ENCODE measurements at places on chromosomes 3 and 15.

DNA sequence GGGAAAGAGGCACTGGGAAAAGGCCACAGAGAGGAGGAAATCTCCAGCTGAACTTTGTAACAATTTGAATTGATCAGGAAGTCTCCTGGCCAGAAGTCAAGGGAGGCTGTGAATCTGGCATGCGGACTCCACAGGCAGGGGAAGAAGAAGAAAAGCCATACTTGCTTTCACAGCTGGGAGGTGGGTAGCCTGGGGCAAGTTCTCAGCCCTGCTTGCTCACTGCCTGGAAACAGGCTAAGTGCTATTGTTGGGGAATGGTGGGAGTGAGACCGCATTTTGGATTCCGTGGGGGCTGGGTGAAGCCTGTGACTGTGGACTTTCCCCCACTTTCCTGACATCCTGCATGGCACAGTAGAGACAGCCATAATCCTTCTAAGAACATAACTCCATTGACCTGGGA, 168.8 kb upstream of the CD96 start:
- DNase-seq, result no peak

- DNase-seq, result no peak
These were observed 128.6 kb downstream of the POLR2M start for GRCh38 chr15:57835119-57835518.

DNA sequence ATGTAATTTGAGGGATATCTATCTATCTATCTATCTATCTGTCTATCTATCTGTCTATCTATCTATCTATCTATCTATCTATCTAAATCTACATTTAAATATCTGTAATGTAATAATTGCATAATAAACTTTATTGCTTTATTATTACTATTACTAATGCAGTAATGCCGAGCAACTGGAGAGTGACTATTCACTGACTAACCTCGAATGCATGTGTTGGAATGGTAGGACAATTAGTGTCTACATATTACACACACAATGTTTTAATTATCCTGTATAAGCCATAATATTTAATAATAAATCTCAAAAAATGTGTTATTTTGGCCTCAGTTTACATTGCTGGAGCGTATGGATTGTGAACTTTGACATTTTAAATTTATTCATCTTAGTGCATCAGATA, 25.2 kb upstream of the CNTN3 start:
- DNase-seq, result no peak

DNA sequence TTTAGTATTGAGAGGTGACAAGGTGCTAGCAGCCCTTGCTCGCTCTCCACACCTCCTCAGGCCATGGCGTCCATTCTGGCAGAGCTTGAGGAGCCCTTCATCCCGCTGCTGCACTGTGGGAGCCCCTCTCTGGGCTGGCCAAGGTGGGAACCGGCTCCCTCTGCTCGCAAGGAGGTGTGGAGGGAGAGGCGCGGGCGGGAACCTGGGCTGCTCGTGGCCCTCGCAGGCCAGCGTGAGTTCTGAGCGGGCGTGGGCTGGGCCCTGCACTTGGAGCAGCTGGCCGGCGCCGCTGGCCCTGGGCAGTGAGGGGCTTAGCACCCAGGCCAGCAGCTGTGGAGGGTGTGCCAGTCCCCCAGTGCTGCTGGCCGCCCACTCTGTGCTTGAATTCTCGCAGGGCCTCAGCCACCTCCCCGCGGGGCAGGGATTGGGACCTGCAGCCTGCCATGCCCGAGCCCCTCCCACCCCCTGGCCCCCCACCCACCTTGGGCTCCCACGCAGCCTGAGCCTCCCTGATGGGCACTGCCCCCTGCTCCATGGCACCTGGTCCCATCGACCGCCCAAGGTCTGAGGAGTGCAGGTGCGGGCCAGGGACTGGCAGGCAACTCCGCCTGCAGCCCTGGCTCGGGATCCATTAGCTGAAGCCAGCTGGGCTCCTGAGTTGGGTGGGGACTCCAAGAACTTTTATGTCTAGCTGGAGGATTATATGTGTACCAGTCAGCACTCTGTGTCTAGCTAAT, 785.2 kb downstream of the DIPK2A start:
- no peak for DNase-seq

DNA sequence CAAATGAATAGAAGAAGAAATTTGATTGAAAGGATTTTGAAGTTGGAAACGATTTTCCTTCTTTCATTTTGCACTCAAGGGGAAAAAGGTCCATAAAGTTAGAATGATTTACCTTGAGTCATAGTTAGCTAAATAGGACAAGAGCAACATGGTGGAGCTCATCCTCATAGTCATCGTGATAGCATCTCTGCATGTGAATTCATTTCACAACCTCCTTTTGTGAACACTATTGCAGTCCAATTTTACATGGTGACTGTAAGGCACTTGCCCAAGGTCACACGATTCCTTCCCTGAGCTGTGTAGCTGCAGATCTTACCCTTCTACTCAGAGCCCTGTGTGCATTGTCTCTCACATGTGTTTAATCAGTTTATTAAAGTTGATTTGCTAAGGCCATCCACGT, 359.8 kb upstream of the C2CD4B start:
- DNase-seq, result no peak

GRCh38 chr15:39756806-39757522, 25.7 kb downstream of the FSIP1 start:
- no peak for DNase-seq

DNA sequence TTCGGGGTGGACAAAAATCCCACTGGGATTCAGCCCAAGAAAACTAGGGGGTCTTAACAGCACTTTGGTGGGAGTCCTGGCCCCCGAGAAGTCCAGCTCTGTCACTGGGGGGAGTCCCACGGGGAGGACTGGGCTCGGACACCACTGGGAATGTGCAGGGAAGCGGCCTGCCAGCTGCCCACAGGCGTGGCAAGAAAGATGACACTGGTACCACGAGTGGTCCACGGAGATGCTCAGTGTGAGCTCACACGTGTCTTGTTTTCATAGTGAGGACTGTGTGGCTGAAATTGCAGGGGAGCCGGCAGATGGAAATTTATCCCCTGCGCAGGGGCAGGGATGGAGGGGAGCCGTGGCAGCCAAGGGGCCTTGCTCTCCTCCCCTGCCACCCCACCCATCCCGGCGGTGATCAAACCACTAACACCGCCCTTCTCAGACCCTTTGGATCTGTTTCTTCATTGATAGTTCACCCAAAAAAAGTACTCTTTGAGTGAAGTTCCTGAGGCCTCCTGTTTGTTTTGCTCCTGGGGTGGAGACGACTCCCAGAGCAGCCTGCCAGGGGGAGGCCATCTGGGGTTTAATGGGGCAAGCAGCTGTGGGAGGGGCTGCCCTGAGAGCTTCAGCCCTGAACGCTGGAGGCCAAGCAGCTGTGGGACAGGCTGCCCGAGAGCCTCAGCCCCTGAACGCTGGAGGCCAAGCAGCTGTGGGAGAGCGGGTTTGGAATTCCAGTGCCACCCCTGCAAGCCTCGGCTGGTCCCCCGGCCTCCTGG, 130.9 kb downstream of the LRRK1 start:
- DNase-seq, result no peak

DNA sequence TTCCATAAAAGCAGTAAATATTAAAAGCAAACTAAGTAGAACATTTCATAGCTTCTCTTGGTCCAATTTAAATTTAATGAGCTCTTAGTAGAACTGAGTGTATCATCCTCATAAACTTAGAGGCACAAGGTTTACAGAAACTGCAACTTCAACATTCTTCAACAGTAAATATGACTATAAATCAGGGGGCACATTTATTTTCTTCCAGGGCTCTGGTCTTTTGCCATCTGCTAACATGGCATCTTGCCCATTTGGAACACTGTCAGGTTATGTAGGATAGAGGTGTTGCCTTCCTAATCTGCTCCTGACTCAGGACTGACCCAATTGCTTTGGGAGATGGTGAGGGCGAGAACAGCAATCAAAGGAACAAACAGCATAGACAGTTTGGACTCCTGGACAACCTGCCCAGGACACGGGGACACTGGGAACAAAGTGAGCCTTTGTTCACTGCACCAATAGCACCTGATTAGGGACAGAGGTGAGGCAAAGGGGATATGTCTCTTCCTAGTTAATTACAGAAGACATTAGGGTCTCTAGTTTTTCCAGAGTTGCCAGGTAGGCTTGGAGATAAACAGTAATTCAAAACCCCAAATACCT, 610.2 kb upstream of the ROBO2 start:
- DNase-seq, result no peak

DNA sequence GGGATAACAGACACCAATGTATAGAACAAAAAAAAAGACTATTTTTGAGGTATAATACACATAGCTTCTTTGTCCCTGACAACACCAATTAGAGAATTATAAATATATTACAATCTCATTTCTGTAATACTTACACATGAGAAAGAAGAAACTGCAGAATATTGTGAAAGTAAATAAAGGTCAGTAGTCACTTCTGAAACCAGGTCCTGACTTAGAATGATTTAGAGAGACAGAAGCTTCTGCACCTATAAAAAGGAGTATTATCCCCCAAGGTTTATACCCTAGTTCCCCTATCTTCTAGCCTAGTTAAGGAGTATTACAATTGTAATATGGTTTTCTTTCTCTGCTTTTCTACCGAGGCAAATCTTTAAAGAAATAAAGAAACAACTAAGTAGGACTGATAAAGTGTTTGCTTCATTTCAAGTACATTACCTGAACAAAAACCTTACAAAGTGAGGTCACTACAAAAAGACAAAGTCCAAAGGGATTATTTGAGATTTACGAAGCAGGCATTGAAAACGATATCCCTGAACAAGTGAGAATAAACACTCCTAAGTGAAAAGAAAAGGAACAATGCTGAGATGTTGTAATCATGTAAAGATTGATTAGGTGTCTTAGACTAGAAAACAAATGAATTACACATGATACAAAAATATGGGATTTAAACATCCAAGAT, 103.0 kb downstream of the GBE1 start:
- DNase-seq, result no peak

DNA sequence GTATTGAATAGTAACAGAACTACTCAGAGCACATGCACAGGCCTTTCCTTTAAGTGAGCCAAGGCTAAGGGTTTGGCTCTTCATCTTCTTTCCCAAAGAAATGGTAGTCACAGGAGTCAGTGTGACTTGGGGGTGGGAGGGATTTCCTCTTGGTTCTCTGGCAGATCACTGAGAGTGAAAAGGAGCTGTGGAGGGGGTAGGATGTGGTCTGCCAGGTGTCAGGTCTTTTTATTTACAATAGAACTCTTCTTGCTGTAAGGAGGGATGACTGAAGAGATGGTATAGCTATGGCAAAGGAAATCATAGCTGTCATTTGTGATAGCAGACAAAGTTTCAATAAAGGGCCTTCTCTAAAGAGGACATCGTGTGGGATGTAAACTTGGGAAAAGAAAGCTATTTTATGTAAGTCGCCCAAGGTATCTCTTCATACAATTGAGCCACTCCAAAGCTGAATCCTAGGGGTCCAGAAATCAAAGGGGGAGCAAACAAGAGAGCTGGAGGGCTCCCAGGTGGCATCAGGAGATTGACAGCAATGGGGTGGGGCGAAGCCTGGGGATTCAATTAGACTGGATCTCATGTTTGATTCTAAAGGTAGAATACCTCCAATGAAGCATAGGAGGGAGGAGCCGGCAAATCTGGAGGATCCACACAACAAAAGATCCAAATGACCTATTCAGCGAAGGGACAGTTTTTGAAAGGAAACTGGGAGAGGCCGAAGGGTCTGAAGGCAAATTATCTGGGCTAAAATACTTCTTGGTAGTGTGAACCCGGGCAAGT, 20.0 kb upstream of the CHD2 start:
- DNase-seq, result no peak

DNA sequence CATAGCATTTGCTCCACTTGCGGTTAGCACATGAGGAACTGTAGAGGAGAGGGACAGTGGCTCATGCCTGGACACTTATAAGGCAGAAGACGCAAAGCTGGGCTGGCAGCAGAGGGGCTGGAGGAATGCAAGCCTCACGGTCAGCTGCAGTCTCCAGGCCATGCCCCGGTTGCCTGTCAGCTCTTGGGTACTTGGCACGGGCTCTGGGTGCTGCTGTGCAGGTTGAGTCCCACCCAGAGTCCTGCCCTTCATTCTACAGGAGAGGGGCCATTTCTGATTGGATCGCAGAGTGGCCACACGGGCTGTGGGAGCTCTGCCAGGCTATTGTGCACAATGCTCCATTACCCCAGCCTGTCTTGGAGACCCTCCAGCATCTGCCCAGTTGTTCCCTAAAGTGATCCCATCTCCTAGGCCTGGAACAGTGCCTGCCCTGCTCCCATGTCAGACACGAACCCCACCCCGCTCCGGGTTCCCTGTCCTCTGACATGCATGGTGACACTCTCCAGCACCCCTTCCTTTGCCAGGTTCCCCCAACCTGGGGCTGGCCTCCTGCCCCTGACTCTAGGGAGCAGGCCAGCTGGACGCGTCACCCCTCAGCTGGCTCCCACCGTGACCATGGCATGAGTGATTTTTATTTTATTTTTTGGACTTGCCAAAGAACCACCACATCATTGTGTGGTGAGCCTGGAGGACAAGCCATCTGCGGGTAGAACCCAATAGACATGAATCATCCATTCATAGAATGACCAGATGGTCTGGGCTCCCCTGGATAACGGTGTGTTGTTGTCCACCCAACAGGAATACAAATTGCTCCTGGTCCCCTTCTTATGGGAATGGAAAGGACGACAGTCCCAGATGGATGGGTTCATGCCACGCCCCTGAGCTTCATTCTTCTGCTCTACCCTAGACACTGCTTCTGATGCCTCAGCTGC, 51.0 kb upstream of the KLF13 start:
- DNase-seq, result no peak
